Stimulated activated CD4-positive, alpha-beta T cell treated with anti-CD3 and anti-CD28 coated beads, Interleukin-4, amount 100 ng/mL, for 1 hour (primary cell): ENCODE measurements at places on chromosomes 13 and 19.

DNA sequence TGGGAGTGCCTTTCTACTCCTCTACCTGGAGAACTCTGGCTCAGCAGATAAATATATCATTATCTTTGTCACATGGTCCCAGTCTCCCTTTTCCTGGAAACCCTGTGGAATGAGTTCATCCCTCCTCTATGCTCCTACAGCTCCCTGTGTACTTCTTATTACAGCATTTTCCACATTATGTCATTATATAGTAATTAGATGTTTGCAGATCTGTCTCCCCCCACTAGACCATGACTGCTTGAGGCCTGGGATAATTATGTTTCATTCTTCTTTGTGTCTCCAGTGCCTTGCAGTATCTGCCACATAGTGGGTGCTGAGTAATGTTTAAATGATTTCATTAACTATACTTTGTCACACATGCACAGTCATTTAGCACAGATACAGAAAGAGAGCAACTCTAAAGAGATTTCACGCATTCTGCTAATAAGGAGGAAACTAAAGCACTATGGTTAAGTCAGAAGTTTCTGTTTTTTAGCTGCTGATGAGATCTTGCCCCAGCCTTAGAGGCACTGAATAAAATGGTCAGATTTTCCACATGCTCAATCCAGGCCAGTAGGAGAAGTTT lies 66.1 kb upstream of the DIAPH3 start:
- DNase-seq = no peak

DNA sequence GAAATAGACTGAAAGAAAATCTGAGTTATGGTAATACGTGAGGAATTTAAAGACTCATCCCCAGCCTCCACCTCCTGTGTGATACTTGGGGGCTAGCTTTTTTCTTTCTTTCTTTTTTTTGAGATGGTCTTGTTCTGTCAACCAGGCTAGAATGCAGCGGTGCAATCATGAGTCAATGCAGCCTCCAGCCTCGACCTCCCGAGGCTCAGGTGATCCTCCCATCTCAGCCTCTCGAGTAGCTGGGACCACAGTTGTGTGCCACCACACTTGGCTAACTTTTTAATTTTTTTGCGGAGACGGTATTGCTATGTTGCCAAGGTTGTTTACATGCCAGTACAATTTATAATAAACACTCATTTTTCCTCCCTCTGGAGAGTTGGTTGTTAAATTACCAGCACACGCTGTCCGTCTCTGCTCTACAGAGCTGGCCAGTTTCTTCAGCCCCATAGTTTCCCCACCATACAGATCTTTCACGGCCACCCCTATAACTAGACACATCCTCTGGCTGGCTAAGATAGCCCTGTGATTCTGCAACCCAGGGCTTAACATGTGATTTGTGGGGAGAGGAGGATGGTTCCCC lies 4.8 kb downstream of the TNFSF9 start:
- no peak for DNase-seq

DNA sequence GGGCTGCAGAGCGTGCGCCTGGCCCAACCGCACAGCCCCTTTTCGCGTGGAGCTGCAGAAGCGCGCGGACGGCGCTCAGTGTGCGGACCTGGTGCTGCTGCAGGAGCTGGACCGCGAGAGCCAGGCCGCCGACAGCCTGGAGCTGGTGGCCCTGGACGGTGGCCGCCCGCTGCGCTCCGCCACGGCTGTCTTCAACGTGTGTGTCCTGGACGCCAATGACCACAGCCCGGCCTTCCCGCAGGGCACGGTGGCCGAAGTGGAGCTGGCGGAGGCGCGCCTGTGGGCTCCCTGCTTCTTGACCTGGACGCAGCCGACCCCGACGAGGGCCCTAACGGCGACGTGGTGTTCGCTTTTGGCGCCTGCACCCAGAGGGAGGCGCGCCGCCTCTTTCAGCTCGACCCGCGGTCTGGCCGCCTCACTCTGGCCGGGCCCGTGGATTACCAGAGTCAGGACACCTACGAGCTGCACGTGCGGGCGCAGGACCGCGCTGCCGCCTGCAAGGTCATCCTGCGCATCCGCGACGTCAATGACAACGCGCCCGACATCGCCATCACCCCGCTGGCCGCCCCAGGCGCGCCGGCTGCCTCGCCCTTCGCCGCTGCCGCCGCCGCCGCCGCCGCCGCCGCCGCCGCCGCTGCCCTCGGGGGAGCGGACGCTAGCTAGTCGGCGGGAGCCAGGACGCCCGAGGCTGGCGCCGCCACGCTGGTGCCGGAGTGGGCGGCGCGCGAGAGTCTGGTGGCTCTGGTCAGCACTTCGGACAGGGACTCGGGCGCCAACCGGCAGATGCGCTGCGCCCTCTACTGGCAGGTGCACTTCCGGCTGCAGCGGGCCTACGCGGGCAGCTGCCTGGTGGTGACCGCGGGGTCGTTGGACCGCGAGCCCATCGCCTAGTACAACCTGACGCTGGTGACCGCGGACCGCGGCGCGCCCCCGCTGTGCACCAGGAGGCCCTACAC lies 172.2 kb downstream of the OLFM4 start:
- no peak for DNase-seq

- no peak for DNase-seq
These were observed 800.2 kb downstream of the EFNB2 start for GRCh38 chr13:105735281-105735680.

GRCh38 chr13:95226476-95226875 lies 74.8 kb downstream of the ABCC4 start:
- no peak for DNase-seq

DNA sequence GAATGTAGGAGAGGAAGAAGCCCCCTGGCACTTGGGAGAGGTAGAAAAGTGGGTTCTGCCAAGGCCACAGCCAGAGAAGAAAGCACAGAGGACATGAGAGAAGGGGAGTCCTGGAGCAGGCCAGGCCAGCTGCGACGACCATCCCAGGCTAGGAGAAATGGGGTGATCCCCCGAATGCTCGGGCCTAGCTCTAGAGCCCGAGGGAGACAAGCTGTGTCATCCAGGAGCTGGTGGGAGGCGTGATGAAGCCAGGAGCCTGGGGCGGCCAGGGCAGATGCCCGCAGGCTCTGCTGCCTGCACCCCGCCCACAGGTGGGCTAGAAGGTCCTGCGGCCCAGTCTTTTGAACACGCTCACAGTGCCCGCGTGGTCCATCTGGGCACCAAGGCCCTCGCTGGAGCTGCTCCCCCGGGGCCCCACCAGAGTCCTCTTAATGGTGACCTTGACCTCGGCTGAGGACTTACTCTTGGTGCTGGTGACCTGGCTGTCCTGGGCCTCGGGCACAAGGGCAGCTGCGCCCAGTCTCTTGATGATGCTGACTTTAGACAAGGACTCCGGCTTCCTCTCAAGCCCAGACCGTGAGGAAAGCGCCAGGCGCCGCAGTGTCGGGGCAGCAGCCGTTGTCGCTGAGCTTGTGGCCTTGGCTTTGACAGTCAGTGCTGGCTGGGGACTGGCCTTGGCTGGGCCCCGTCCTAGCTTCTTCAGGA lies 26.5 kb downstream of the C19orf47 start:
- no peak for DNase-seq

DNA sequence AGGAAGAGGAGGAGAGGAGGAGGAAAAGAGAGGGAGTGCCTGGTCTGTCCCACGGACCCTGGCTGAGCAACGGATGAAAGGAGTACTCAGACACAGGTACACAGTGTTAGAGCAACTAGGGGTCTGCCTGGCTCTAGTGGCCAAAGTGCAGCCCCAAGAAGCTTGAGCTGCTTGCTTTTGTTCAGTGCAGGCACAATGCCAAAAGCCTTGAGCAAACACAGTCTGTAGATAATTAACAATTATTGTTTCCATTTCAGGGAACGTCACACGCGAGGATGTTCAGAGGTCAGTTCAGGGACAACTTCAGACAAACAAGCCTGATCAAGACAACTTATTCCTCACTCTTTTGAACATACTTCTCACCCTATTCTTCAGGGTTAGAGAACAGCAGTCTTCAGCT lies 32.2 kb upstream of the ZNF726 start:
- no peak for DNase-seq

GRCh38 chr13:96388598-96388997 lies 298.7 kb downstream of the HS6ST3 start:
- no peak for DNase-seq

GRCh38 chr13:76622315-76623040 lies 263.7 kb downstream of the KCTD12 start:
- DNase-seq = no peak

- DNase-seq = no peak
These were observed 36.1 kb downstream of the HTR2A start for GRCh38 chr13:46860722-46861121.

DNA sequence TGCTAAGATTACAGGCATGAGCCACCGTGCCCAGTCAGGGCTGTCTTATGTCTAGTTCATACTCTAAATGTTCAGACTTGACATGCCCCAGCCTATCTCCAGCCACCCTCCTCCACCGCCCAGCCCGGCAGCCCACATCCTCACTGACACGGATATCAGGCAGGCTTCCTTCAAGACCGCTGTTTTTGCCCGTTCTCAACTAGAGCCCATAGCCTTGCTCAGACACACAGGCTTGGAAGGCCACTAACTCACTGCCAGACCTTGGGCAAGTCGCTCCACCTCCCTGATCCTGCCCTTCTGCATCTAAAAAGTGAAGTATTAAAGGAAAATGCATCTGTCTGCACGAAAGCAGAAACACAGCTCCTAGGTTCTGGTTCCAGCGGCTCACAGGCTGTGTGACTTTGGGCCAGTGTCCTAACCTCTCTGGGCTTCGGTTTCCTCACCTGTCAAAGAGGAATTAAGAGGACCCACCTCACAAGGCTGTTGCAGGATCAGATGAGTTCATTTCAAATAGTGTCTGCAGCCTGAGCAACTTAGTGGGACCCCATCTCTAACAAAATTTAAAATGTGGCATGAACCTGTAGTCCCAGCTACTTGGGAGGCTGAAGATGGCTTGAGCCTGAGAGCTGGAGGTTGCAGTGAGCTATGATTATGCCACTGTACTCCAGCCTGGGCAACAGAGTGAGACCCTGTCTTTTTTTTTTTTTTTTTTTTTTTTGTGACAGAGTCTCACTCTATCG lies 14.5 kb upstream of the CERS4 start:
- DNase-seq = peak; percentile 19

DNA sequence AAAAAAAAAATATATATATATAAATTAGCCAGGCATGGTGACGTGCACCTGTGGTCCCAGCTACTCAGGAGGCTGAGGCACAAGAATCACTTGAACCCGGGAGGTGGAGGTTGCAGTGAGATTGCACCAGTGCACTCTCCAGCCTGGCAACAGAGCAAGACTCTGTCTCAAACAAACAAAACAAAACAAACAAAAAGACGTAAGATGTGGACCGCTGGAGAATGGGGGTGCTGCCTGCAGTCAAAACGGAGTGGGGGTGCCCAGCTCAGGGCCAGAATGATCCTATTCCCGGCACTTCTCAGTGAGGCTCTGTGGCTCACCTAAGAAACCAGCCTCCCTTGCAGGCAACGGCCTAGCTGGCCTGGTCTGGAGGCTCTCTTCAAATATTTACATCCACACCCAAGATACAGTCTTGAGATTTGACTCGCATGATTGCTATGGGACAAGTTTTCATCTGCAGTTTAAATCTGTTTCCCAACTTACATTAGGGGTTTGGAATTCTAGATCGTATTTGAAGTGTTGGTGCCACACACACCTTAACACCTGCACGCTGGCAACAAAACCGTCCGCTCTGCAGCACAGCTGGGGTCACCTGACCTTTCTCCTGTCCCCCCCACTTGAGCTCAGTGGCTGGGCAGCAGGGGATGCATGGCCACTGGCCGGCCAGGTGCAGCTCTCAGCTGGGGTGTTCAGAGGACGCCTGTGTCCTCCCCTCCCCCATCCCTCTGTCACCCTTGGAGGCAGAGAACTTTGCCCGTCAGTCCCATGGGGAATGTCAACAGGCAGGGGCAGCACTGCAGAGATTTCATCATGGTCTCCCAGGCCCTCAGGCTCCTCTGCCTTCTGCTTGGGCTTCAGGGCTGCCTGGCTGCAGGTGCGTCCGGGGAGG lies at the start of gene F7:
Gene F7 (plus strand): TSS at position 760 of the 889 bp plus-strand sequence. CDS start 51 bp downstream, at position 811.
- no peak for DNase-seq

DNA sequence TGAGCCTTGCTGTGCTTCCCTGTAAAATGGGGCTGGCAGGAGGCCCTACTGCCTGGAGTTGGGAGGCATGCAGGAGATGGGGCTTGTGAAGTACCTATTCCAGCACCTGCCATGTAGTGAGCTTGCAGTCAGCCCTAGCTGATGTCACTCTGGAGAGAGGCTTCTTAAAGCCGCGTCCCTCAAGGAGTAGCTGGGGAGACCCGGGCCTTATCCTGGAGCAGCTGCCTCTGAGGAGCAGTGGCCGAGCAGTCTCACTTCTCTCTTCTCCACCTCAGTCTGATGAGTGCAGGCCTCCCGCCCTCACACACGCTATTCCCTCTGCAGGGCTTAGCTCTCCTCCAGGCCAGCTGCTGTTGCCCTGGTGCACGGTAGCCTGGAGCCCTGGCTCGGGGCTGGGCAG lies 18.0 kb downstream of the CLASRP start:
- no peak for DNase-seq

GRCh38 chr13:43573361-43573740 lies 213.4 kb downstream of the ENOX1 start:
- no peak for DNase-seq

DNA sequence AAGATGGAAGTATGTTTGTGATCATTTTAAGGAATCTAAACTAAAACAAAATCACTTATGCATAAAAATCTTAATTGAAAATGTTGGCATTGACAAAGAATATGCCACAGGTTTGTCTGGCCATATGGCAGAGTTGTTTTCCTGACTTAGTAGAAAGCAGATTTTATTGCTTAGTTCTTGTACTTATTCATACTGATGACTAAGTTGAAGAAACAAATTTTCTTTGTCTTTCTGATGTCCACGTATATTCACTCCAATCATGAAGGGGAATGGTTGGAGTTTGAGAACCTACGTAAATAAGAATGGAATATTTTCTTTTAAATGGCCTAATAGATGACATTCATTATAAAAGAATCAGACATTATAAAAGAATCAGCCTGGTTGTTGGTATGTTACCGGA lies 8.0 kb upstream of the GPC6 start:
- DNase-seq = no peak

DNA sequence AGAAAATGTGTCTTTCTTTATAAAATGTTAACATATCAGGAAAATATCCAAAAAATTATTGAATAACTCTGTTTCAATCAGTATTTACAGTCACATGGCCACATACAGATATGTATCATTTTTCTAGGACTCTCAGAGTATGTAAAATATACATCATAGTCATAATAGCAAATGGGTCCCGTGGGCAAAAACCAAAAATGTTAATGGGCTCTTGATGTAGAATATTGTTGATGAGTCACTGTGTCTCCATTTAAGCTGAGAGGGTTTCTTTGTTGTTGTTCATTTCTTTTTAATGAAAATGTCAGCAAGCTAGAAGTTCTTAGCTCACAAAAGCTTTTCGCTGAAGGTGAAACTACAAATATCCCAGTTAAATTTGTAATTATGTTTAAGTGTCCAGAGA lies 1713.1 kb upstream of the PCDH20 start:
- DNase-seq = no peak
